ENCODE measurements at places on chromosomes 6 and 20.

DNA sequence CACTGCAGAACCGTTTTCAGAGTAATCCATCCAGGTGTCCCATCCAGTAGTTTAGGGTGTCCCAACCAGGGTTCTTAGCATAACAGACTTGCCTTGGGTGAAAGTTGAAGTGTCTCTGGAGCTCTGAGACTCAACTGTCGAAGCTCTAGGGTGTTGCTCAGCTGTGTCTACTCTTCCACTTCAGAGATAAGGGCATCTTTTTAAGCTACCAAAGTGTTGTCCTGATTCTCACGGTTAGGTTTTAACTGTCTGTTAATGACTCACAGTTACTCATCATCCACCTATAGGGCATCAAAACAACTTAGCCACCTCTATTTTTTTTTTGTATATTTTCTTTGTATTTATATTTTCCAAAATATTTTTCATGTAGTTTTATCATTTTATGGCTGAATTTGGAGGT is 36.9 kb upstream of the TBX18 start:
- DNase-seq: no peak

DNA sequence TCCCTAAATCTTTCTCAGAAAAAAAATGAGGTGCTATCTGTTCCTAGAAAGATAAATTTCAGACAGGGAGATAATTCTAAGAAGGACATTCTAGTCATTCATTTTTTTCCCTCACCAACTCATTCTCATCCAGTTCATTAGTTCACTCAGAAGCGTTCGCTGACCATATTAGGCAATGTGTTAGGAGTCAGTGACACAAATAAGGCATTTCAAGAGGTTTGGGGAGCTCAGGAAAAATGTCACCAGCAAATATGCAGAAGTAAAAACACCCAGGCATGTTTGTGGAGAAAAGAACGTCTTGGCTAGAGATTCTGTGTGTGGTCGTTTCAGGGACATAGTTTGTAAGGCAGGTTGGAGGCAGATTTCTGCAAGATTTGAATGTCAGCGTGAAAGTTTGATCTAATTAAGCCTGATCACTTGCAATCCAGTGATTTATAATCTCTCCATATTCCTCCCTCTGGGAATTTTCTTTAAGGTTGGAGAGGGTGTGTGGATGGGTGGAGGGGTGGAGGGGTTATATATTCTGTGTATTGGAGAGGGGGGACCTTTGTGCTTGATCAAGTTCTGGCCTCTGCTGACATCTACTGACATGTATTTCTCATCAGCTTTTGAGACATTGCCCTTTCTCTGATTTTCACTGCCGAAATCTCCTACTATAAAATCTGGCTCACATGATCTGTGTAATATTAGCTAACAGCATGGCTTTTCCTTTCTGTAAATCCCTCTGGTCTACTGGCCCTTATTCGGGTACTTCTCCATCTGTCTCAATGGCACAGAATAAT is 3.6 kb downstream of the MYCT1 start:
- DNase-seq: no peak

- no peak for DNase-seq
Measured at GRCh38 chr6:63272397-63272796, 47.4 kb downstream of the LGSN start.

- no peak for DNase-seq
Measured at GRCh38 chr6:82959385-82959941, 106.2 kb downstream of the UBE3D start.

- no peak for DNase-seq
Measured at GRCh38 chr6:36916126-36916525, 30.4 kb downstream of the C6orf89 start.

DNA sequence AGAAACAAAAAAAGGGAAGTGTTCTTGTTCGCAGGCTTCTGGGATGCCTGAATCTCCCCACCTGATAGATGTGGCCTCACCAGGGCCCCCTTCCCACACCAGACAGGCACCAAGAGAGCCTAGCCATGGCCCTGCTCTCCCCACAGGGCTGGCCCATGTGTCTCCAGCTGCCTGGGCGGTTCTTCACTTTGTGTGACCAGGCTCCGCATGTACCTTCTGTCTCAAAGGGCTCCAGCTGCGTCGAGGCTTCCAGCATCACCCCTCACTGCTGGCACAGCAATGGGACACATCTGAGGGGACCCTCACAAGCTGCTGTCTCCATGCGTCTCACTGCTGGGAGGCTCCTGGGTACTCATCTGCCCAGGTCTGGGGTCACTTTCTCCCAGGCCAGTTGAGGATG is 362.9 kb downstream of the ZFAND3 start:
- no peak for DNase-seq

DNA sequence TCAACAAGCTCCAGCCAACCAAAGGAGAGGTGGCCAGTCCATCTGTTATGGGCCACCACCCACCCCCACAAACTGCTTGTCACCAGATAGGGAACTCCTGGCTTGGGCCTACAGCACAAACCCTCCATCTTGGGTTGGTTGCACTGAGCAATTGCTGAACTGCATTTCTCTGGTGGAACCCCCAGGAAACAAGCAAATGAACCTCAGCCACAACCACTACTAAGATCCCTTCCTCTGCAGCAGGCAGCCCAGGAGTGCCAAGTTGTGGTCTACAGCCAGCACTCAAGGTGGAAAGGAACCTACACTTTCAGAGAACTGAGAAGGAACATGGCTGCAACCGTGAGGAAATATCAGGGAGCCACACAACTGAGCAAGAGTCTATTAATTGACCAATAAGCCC is 171.6 kb downstream of the TMEM200A start:
- DNase-seq: no peak

- no peak for DNase-seq
Measured at GRCh38 chr6:146110990-146111389, 82.1 kb downstream of the GRM1 start.

GRCh38 chr6:147381712-147382111 is 126.8 kb upstream of the SAMD5 start:
- no peak for DNase-seq

GRCh38 chr6:105892577-105893262 is 193.4 kb upstream of the PRDM1 start:
- no peak for DNase-seq

DNA sequence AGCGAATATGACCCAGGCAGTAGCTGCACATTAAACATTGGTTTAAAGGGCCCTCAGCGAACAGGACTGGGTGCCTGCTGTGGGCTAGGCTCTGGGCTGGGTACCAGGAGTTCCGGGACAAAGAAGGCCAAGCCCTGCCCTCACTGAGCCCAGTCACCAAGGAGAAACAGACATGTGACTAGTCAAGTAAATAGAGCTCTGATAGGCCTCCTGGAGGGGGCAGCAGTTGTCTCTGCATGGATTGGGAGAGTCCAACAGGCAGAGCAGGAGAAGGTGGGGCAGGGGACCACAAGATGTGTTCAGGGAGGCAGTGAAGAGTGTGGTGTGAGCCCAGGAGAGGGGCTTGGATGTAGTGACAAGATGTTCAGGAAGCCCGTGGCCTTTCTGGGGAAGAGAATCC is 3.1 kb downstream of the HM13 start:
- no peak for DNase-seq

GRCh38 chr6:79076160-79076559 is 1.9 kb downstream of the PHIP start:
- DNase-seq: no peak

GRCh38 chr6:110037726-110038295 is 59.7 kb downstream of the GPR6 start:
- DNase-seq: no peak

GRCh38 chr6:35401514-35401913 is 50.6 kb upstream of the FANCE start:
- no peak for DNase-seq

GRCh38 chr6:156526081-156526480 is 251.1 kb upstream of the ARID1B start:
- no peak for DNase-seq

DNA sequence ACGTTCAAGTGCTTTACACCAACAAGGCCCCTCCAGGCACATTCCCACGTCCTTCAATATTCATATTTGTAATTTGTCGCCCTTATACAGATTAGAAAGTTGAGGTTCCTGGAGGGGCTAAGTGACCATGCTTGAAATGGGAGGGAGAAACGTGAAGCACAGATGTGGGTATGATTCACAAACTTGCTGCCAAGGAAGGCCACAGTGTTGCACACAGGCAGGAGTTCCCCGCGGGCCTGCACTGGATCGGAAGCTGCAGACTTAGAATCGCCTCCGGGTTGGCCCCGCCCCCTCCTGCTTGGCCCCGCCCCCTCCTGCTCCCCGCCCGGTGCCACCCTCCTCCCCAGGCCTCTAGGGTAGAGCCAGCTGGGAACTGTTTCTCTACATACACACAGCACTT is 58.2 kb upstream of the QKI start:
- no peak for DNase-seq

DNA sequence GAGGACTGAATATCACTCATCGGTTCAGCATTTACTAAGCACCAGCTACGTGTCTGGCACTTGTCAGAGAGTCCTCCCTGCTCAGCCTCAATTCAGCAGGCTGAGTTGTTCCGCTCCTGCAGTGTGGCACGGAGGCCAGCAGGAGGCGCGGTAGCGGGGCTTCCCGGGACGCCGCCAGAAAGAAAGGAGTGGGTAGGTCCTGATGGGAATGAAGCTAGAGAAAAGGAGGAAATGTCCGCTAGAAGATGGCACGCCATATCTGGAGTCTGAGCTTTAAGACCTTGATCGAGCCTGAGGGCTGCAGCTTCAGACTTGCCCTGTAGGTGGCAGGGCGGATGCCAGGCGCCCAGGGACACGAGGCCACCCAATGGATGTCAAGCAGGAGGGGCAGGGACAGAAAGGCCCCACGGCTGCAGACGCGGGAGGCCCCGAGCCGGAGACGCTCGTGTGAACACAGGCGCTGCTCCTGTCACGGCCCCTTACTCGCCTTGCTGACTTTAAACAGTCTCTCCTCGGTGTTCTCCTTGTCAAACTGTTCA is 18.7 kb downstream of the SERPINB6 start:
- DNase-seq: peak; percentile 62

- DNase-seq: no peak
Measured at GRCh38 chr6:138035070-138035469, 72.1 kb downstream of the PERP start.

- no peak for DNase-seq
Measured at GRCh38 chr20:19260412-19261090, 48.1 kb downstream of the SLC24A3 start.

DNA sequence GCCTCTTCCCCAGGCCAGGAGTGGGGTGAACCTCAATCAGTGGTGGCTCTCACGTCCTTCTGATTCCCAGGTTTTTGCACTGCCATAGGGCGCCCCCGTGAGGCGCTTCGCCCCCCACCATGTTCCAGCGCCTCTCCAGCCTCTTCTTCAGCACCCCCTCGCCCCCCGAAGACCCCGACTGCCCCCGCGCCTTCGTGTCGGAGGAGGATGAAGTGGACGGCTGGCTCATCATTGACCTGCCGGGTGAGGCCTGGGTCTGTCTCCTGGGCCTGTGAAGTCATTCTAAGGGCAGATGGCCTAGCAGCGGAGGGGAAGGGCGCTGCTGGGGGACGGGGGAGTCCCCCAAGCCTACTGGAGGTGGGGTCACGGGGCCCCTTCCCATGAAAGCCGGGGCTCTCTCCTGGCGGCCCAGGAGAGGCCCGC is 4.5 kb downstream of the TP53INP2 start:
- DNase-seq: peak; percentile 65

GRCh38 chr6:36327226-36327918 is 9.3 kb downstream of the BNIP5 start:
- DNase-seq: no peak

DNA sequence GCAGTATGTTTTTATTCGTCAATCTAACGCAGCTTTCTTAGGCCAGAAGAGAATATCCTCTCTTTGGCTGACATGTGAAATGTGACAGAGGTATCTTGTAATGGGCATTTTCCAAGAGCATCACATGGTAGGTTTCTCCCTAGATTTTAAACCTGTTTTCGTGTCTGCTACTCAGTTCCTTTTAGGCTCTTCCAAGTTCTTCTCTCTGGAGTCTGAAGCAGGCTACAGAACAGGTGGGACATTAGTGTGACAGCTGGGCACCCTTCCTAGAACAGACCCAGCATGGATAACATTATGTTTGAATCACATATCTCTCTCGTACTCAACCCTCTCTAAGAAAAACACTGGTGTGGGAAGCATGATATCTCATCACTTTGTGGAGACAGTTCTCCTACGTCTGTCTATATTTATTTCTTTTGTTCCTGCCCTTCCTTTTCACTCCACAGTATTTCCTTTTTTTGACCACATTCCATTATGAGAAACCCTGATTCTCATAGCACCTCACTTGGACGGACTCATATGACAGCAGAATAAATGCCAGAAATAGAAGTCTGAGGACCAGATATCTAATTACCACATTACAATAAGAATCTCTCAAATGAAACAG is 263.4 kb downstream of the NKAIN2 start:
- DNase-seq: no peak

DNA sequence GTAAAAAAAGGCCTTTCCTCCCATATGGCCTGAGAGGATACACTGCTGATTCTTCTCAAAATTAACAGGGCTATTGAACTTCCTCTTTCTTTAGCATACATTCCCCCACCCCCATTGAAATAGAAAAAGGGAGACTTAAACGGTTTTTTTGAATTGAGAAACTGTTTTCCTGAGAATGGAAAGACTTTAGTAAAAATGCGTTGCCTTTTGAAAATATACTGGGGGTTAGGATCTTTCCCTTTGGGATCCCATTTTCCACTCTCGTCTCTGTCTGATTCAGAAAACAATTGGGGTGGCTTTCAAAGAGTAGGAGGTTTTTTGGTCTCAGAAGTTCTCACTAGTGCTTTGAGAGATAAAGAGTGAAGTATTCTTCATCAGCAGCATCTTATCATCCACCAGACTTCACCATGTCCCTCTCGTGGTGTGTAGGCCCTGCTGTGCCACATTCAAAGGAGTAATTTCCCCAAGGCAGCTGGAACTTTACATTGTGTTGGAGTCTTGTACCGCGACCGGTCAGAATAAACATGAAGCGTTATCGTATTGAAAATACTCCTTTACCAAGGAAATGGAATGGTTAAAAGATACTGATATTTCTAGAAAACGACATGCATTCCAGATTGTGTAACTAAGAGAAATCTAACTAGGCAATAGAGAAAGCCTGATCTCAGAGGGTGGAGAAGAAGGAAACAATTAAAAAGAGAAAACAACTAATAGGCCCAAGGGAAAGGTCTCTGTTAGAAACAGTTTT is 10.6 kb downstream of the MYB start:
- DNase-seq: no peak

- no peak for DNase-seq
Measured at GRCh38 chr6:43376551-43376981, 7.1 kb upstream of the ZNF318 start.
